Naive thymus-derived CD8-positive, alpha-beta T cell (primary cell): ENCODE measurements at places on chromosomes 7 and 10.
A peak's percentile ranks its signal among the peaks of the same experiment; 100 is the strongest.

GRCh38 chr10:117137911-117138642 lies at the start of gene VAX1:
Gene VAX1 (minus strand): TSS chr10:117138270. CDS start chr10:117138056, 214 bp downstream.
- no peak for DNase-seq
- H3K36me3 ChIP-seq = no peaks in the 10 kb centered on the region
- no peak within 1 kb of the TSS for H3K4me3 ChIP-seq
- H3K27me3 ChIP-seq = peaks cover 75% of the 10 kb centered on the region
- H3K27ac ChIP-seq = no peak within 1 kb of the TSS
- H3K4me1 ChIP-seq = peaks cover 35% of the 10 kb centered on the region

DNA sequence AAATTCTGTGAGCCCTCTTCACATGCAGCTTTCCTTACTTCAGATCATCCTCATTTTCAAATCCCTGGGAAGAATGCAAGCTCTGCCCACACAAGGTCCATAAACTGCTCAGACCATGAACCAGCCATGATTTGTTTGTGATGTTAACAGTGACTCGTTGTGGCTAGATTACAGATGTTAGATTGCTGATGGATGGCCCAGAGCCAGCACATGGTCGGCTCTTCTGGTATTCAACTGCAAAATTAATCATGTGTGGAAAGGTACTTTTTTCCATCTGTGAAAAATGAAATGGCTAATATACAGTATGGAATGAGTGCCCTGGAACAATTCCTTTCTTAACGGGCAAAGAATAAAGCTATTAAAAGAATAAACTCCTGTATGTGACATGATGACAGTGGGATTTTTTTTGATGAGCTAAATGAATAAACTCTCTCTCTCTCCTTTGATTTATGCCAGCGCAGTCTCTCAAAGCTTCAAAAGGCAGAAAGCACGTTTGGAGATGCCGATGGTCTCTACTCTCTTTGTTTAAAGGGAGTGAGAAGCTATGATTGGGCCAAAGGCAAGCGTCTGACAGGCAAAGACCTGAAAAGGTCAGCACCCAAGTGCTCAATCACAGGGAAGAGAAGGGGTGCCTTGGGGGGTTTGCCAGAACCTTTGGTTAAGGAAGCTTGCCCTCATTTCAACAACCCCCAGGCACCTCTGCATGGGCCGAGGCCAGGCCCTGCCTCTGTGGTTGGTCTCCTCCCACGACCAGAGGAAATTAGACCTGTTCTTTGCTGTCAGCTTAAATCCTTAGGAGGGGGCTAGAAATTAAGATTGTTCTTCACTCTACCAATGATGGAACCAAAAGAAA lies 444.0 kb upstream of the NFE2L3 start:
- DNase-seq = no peak
- H3K4me3 ChIP-seq = no peak overlapping the region
- no peaks in the 10 kb centered on the region for H3K4me1 ChIP-seq

GRCh38 chr7:13563257-13563656 lies 426.2 kb downstream of the ETV1 start:
- DNase-seq = no peak
- H3K4me1 ChIP-seq = no peaks in the 10 kb centered on the region
- no peaks in the 10 kb centered on the region for H3K36me3 ChIP-seq
- no peak overlapping the region for H3K27ac ChIP-seq

- no peaks in the 10 kb centered on the region for H3K4me1 ChIP-seq
- H3K36me3 ChIP-seq = peaks cover 14% of the 10 kb centered on the region
- no peak overlapping the region for H3K4me3 ChIP-seq
- no peak for DNase-seq
Measured at GRCh38 chr10:130079614-130080460, 30.8 kb downstream of the C10orf143 start.

- H3K27ac ChIP-seq = no peak overlapping the region
- no peaks in the 10 kb centered on the region for H3K36me3 ChIP-seq
- DNase-seq = no peak
- peaks cover 3% of the 10 kb centered on the region for H3K27me3 ChIP-seq
- H3K4me1 ChIP-seq = no peaks in the 10 kb centered on the region
Measured at GRCh38 chr10:120586471-120586872, 129.4 kb downstream of the PLPP4 start.

DNA sequence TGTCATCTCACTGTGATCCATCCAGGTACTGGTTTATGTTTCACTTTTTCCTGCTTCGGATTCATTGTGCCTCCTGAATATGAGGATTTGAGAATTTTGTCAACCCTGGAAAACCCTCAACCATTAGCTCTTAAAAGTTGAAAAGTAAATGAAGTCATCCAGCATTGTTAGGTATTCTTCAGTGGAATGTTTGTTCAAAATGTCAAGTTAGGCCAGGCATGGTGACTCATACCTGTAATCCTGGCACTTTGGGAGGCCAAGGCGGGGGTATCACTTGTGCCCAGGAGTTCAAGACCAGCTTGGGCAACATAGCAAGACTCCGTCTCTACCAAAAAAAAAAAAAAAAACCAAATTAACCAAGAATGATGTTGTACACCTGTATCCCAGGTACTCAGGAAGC lies 222.1 kb downstream of the NSUN6 start:
- H3K36me3 ChIP-seq = no peaks in the 10 kb centered on the region
- no peak for DNase-seq
- H3K4me3 ChIP-seq = no peak overlapping the region
- no peaks in the 10 kb centered on the region for H3K4me1 ChIP-seq
- H3K27me3 ChIP-seq = no peaks in the 10 kb centered on the region

DNA sequence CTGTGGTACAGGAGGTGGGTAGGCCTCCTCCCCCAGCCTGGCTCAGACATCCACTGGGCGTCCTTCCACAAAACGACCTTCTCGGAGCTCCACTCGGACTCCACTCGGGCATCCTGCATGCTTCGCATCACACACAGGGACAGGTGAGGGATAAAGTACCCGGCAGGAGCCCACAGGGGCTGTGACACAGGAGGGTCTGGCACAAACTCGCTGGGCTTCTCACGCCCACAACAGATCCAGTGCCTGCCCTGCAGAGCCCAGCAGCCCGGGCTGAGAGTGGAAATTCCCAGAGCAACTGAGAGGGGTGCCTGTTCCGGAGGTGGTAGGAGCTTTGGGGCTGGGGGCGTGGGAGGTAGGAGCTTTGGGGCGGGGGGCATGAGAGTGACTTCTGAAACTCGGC lies 108.4 kb downstream of the MKI67 start:
- H3K36me3 ChIP-seq = no peaks in the 10 kb centered on the region
- DNase-seq = no peak
- H3K27me3 ChIP-seq = peaks cover 8% of the 10 kb centered on the region
- H3K27ac ChIP-seq = no peak overlapping the region

DNA sequence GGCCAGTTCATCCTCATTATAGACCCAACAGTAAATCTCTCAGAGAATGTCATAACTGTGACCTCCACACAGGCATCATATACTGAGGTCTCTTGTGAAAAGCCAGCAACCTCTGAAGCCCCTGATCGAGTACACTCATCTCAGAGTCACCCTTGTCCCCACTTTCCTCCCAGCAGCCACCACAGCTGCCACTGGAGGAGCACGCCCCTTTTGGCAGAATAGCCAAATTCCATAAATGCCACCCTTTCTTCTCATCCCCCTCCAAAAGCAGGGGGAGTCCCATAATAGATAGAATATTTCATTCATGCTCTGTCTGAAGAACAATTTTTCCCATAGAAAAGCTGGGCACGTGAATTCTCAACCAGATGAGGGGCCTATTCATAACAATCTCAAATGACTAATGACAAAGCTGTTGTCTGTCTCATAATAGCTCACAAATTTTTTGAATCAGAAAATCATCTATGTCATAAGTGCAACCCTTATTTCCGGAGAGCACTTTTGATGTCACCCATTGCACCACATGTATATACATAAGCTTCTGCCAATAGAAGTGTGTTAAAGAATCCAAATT lies 47.4 kb downstream of the SGMS1 start:
- peaks cover 35% of the 10 kb centered on the region for H3K4me1 ChIP-seq
- no peak overlapping the region for H3K4me3 ChIP-seq
- H3K36me3 ChIP-seq = peaks cover 3% of the 10 kb centered on the region
- H3K27me3 ChIP-seq = no peaks in the 10 kb centered on the region
- DNase-seq = no peak
- no peak overlapping the region for H3K27ac ChIP-seq

DNA sequence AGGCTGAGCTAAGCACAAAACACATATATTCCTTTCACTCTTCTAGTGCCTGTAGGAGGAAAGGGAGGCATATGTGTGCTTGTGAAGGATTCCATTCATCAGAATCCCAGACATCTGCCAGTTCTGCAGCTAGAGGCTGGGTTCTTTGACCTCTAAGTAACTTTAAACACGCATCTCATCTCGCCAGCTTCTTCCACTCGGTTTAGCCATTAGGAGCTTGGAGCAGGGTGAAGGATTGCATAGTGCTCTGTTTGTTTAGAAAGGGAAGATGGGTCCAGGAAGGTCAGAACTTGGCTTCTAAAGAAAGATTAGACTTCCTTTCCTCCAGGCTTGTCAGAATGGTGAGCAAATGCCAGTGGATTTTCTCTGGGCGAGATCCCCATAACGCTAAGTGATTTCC lies 43.6 kb downstream of the HK1 start:
- no peaks in the 10 kb centered on the region for H3K27me3 ChIP-seq
- DNase-seq = no peak
- peak overlapping the region; percentile 72 for H3K27ac ChIP-seq
- H3K4me3 ChIP-seq = peak overlapping the region; percentile 39
- H3K4me1 ChIP-seq = peaks cover 69% of the 10 kb centered on the region
- H3K36me3 ChIP-seq = peaks cover 2% of the 10 kb centered on the region

- no peaks in the 10 kb centered on the region for H3K4me1 ChIP-seq
- H3K27me3 ChIP-seq = no peaks in the 10 kb centered on the region
- H3K27ac ChIP-seq = no peak overlapping the region
Measured at GRCh38 chr10:34624323-34625153, 190.6 kb downstream of the PARD3 start.

GRCh38 chr10:89909752-89910151 lies 208.4 kb downstream of the KIF20B start:
- no peaks in the 10 kb centered on the region for H3K36me3 ChIP-seq
- no peaks in the 10 kb centered on the region for H3K4me1 ChIP-seq
- no peak overlapping the region for H3K27ac ChIP-seq
- no peak for DNase-seq
- H3K4me3 ChIP-seq = no peak overlapping the region

DNA sequence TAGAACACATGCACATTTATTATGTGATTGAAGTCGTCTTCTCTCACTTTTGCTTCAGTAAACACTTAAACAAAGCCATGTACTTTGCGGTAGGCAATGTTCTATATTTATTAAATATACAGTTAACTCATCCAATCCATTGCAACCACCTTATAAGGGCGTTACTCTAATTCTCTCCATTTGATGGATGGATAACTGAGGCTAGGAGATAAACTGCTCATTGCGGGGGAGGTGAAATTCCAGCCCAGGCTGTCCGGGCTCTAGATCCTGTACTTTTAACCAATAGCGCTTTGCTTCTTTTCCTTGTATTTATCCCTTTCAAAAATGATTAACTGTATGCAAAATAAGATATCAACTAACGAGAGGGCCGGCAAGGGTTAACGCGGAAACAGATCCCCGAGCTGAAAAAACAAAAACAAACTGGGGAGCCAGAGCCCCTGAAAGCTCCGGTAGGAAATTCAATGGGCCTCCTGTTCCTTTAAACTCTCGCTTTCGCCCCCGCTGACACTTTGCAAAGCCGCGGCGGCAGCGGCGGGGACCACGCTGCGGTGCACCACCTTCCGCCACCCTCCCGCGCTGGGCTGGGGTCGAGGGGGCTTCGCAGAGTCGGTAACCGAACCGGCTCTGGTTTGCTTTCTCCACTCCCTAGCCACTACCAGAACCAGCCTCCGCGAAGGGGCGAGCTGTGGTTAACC lies 1.0 kb upstream of the PLXDC2 start:
- H3K27ac ChIP-seq = peak overlapping the region; percentile 1
- peaks cover 55% of the 10 kb centered on the region for H3K27me3 ChIP-seq
- H3K4me3 ChIP-seq = no peak overlapping the region

- peaks cover 95% of the 10 kb centered on the region for H3K4me1 ChIP-seq
- no peaks in the 10 kb centered on the region for H3K27me3 ChIP-seq
- peaks cover 22% of the 10 kb centered on the region for H3K36me3 ChIP-seq
- peak overlapping the region; percentile 93 for H3K27ac ChIP-seq
- DNase-seq = peak; percentile 78
Measured at GRCh38 chr10:26448706-26449435, 10.7 kb downstream of the APBB1IP start.

DNA sequence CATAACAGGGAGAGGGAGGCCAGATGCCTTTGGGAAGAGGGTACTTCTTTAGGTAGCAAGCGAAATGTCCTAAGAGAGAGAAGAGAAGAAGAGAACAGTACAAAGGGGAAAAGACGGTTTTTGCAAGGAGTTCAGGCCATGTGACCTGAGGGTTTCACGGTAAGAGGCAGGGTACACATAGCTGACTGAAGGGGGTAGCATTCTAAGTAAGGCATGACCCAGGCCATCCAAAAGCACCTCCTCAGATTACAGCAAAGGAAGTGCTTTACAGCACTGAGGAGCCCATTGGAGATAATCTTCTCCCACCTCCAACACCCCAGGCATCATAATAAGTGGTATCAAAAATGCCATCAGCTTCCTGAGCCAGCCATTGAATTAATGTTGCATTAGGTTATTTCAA lies 258.2 kb upstream of the NPY start:
- H3K27ac ChIP-seq = no peak overlapping the region
- peaks cover 4% of the 10 kb centered on the region for H3K27me3 ChIP-seq
- no peaks in the 10 kb centered on the region for H3K4me1 ChIP-seq
- H3K36me3 ChIP-seq = no peaks in the 10 kb centered on the region

- no peak overlapping the region for H3K27ac ChIP-seq
- no peak for DNase-seq
- H3K27me3 ChIP-seq = no peaks in the 10 kb centered on the region
- H3K36me3 ChIP-seq = peaks cover 5% of the 10 kb centered on the region
- no peak overlapping the region for H3K4me3 ChIP-seq
- peaks cover 1% of the 10 kb centered on the region for H3K4me1 ChIP-seq
Measured at GRCh38 chr10:96971324-96971723, 139.2 kb downstream of the LCOR start.

GRCh38 chr10:76350583-76350982 lies 919.2 kb downstream of the LRMDA start:
- no peak overlapping the region for H3K4me3 ChIP-seq
- H3K4me1 ChIP-seq = no peaks in the 10 kb centered on the region
- no peaks in the 10 kb centered on the region for H3K36me3 ChIP-seq
- DNase-seq = no peak
- no peaks in the 10 kb centered on the region for H3K27me3 ChIP-seq

- DNase-seq = no peak
- no peaks in the 10 kb centered on the region for H3K4me1 ChIP-seq
- H3K27me3 ChIP-seq = no peaks in the 10 kb centered on the region
- no peak overlapping the region for H3K27ac ChIP-seq
Measured at GRCh38 chr10:72542396-72542815, 83.5 kb downstream of the MICU1 start.

- no peaks in the 10 kb centered on the region for H3K27me3 ChIP-seq
- H3K27ac ChIP-seq = no peak overlapping the region
- no peak overlapping the region for H3K4me3 ChIP-seq
- DNase-seq = no peak
Measured at GRCh38 chr7:70776627-70777101, 355.3 kb upstream of the GALNT17 start.

DNA sequence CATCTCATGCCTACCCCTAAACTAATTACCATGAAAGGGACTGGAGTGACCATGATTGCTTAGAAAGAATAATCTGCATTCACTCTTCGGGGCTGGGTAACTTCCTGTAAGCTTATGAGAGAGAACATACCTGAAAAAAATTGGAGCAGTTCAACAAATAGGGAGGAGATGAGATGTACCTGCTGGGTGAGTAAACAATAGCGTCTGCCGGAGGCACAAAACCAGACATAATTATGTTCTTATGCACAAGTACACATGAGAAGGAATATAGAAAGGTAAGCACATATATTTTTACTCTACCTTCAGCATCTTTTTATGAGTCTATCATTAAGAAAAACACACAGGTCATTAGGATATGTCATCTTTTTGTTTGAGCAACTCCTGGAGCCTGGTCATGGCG lies 224.6 kb upstream of the FERD3L start:
- no peak overlapping the region for H3K27ac ChIP-seq
- no peak overlapping the region for H3K4me3 ChIP-seq
- DNase-seq = no peak
- no peaks in the 10 kb centered on the region for H3K27me3 ChIP-seq
- H3K4me1 ChIP-seq = no peaks in the 10 kb centered on the region
